ENCODE measurements at places on chromosomes 2 and 18.

GRCh38 chr2:203782262-203782976 is 76.0 kb downstream of the CD28 start:
- DNase-seq = peak; percentile 30

- DNase-seq = no peak
Measured at GRCh38 chr2:58720770-58721697, 479.9 kb upstream of the FANCL start.

- DNase-seq = no peak
Measured at GRCh38 chr2:162435676-162436075, 91.7 kb downstream of the GCA start.

DNA sequence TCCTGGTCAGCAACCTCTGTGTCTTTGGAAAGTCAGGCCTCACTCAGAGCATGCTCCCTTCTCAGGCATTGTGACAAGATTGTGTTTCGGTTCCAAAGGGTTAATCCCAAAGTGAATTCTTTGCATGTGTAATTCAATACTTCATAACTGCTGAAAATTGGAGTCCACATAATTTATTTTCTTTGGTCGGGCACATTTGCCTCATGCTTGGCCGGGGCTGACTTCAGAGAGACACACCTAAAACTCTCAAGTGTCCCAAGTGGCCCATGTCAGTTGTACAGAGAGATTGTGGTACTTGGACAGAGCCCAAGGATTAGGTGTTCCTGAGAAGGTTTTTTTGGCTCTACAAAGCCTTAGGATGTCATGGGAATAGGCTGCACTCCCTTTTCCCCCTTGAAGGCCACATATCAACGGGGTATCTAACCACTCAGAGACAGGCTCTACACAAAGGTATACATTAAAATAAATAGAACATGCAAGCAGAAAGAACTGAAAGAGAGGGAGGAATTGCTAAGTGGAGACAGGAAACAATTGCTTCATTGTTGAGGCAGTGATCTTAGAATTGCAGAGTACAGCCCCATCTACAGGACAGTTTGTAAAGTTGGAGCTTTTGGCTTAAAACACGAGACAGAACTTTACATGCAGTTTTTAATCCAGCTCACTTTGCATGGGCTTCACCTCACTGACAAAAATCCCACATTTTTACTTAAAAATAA is 1232.3 kb upstream of the ZEB2 start:
- no peak for DNase-seq

DNA sequence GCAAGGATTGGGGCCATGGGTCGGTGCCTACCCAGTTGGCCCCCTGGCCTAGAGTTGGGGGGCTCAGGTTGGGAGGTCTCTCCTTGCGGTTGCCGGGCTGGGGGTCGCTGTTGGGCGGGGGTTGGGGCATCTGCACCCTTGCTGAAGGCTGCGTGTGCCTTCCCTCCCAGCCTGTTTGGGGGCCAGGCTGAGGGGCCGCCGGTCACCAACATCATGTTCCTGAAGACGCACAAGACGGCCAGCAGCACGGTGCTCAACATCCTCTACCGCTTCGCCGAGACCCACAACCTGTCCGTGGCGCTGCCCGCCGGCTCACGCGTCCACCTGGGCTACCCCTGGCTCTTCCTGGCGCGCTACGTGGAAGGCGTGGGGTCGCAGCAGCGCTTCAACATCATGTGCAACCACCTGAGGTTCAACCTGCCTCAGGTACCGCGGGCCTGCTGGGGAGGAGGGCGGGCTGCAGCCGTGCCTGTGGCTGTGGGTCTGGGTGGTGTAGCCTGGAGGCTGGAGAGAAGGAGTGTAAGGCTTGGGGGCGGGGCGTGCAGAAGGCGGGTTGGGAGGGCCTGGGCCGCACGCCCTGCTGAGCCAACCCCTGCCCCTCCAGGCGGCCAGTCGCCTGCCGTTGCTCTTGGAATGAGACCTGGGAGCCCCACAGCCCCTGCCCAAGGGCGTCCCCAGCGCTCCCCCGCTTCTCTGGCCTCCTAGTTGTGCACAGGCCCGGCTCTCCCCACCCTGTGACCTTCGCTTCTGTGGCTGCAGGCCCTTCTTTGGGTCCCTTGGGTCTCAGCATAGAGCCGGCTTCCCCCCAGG is 7.2 kb upstream of the NEU4 start:
- DNase-seq = no peak

DNA sequence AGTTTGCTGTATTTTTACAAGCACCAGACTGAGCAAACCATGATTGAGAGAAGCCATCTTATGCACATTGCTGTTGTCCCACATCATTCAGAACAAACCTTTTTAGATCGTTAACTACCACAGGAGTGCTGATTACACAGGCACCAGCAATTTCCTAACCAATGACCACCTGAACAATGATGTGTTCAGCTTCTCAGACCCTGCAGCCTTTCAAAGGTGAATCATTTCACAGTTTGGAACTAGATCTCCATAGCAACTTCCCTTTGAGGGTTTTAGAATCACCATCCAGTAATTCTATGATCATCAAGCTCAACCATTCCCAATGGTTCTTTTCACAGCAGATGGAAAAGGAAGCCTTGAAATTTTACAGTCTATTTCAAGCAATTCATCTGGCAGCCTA is 71.4 kb downstream of the OLA1 start:
- DNase-seq = no peak

GRCh38 chr2:111119822-111120252 is 877 bp upstream of the BCL2L11 start:
- no peak for DNase-seq

DNA sequence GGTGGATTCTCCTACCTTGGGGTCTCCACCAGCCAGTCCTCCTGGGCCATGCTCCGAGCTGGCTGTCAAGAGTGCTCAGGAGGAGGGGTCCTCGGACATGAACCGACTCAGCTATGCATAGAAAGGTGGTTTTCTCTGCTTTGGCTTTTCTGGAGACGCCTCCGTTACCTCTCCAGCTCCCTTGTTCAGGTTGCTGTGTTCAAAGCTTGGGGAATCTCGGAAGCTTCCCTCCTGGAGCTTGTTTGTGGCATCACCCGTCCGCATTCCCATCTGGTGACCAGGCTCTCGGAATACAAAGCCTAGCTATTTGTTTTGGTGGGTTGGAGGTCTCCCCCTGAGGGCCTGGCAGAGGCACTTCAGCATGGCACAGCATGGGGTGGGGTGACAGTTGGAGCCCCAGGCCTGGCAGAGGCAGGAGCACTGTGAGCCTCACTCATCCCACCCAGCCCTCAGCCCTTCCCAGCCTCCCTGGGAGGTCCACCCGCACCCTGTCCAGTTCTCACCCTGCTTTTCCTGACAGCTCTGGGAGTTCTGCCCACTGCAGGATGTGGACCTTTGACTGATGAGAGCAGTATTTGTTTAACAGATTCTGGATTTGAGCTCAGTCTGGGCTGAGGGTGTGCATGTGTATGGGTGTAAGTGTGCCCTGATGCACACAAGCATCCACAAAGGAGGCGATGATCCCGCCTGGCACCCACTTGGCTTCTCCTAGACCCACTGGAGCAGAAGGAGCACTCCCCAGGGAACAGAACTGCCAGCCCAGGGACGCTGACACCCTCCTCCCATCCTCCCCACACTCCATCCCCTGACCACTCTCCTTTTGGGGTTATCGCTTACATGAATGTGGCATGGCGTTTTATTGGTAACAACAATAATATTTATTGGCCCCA is 107.3 kb upstream of the HS6ST1 start:
- DNase-seq = no peak

DNA sequence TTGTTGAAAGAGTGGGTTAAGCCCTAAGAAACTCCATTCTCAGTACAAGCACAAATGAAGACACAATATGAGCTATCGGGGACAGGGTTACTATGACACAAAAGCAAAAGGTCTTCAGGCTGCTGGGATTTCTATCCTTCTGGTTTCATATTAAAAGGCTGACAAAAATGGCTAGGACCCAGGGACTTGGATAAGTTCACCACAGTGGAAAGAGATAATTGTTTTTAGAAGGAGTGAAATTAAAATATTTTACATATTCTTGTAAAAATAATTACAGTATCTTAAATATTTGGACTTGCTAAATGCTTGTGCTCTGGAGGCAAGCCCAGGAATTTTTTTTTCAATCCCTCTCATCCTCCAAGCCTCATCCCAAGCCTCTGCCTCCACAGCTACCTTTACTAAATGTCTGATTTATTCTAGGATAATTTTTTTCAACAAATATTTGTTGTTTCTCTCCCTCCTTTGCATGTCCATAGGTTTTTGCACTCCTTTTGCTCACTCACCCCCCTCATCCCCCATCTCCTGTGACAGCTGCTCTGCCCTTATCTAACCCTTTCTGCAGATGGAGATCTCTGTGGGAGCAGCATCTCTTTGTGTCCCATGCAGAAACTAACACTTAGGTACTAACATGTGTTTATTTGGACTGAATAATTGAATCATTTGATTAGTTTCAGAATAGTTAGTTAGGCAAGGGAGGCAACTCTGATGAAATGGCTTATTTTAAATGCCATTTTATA is 47.8 kb upstream of the NABP1 start:
- DNase-seq = no peak

GRCh38 chr2:158782616-158783015 is 12.5 kb upstream of the DAPL1 start:
- no peak for DNase-seq

GRCh38 chr2:26442301-26442700 is 35.6 kb downstream of the OTOF start:
- no peak for DNase-seq

- no peak for DNase-seq
Measured at GRCh38 chr2:233410196-233410760, 56.0 kb downstream of the DGKD start.

- DNase-seq = no peak
Measured at GRCh38 chr2:170190172-170190571, 12.2 kb downstream of the MYO3B start.

DNA sequence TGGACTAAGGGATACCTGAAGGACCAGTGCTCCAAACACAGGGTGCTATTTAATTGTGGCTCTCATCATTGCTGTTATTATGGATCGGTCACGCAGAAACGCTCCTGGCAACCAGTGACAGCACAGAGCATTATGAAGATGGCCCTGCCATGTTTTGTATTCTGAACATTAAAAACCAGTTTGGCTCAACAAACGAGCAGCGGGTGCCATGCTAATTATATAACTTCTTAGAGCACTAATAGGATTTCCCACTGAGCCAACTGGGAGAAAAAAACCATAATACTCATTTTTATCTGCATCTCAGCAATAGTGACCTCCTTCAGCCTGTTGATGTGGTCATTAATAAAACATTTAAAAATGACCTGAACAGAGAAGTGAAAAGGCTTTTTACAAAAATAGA is 212.8 kb downstream of the STK39 start:
- no peak for DNase-seq

DNA sequence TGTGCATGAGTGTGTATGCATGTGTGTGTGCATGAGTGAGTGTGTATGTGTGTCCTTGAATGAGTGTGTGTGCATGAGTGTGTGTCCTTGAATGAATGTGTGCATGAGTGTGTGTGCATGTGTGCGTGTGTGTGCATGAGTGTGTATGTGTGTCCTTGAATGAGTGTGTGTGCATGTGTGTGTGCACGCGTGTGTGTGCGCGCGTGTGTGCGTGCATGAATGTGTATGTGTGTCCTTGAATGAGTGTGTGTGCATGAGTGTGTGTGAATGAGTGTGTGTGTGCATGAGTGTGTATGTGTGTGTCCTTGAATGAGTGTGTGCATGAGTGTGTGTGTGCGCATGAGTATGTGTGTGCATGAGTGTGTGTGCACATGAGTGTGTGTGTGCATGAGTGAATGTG is 271.9 kb downstream of the RNF144A start:
- no peak for DNase-seq

DNA sequence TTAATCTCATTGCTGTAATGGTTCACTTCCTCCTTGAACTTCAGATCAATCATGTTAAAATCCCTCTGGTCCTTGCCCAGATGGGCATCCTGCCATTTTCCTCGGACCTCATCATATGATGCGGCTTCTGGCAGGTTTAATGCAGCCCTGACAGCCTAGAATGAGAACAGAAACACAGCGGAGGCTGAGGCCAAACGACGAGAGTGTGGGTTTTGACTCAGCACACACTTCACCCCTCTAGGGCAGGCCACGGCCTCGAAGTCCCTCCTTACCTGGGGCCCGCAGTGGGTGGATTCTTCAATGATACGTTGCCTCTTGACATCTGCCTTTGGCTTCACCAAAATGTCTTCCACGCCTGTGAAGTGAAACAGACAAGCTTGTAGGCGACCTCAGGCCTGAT is 56.8 kb downstream of the POLR1A start:
- DNase-seq = no peak

DNA sequence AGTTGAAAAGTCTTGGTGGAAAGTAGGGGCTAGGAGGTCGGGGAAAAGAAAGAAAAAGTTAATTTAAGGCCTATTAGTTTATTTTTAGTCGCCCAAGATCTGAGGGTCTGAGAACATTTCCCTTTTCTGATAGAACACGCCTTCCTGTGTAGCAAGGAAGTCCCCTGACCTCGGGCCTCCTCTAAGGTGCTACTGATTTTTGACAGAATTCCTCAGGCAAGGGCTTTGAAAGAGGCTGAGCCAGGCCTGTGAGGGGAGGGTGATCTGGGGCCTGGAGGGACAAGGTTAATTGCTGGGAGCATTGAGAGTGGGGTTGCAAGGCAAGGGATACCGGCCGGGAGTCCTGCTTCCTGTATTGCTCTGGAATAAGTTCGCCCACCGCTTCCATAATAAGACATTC is 131.4 kb upstream of the MYCN start:
- DNase-seq = no peak

- DNase-seq = no peak
Measured at GRCh38 chr2:128384956-128385355, 66.3 kb upstream of the HS6ST1 start.

DNA sequence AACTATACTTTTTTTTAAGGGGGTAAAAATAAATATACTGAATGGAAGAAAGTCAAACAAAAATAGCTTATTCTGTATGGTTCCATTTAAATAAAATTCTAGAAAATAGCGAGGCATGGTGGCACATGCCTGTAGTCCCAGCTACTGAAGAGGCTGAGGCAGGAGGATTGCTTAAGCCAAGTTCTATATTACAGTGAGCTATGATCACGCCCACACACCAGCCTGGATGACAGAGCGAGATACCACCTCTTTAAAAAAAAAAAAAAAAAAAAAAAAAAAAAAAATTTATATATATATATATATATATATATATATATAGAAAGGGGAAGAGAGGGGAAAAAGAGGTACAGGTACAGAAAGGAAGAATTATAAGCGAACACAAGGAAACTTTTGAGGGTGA is 77.7 kb downstream of the MEMO1 start:
- DNase-seq = no peak

DNA sequence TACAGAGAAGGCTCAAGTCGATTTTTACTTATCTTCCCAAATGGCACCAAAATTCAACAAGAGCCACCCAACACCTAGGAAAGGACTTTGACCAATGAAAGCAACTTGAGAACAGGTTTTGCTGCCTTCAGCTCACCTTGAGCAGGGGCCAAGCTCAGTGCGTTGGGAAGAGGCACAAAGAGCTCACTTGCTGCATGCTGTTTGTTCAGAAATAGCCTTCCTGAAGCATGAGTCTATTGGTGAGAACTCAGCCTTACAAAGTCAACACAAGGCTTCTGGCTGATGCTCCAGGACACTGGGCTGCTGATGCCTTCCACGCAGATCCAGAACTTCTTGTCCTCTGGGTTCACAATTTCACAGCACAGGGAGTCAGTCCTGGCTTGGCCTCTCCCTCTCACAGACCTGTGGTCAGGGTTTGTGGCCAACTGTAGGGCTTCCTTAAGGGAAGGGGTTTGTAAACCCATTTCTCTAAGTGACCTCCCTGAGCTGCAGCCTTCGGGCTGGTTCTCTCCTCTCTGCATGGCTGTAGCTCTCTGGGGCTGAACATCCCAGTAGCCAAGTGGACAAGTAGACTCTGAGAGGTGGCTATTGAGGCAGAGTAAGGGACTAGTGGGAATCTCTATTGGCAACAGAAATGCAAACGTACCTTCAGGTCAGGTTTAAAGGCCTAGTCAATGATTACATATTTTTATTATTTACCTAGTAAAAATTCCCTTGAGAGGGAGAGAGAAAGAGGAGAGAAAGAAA is 124.7 kb upstream of the GATA6 start:
- DNase-seq = no peak

All from stimulated activated CD8-positive, alpha-beta memory T cell treated with anti-CD3 and anti-CD28 coated beads, Interleukin-15, amount 100 ng/mL, for 1 hour (primary cell).